ENCODE measurements at places on chromosomes 1 and 21.

- no peak for DNase-seq
These were observed 771 bp upstream of the NTNG1 start for GRCh38 chr1:107139833-107140702.

DNA sequence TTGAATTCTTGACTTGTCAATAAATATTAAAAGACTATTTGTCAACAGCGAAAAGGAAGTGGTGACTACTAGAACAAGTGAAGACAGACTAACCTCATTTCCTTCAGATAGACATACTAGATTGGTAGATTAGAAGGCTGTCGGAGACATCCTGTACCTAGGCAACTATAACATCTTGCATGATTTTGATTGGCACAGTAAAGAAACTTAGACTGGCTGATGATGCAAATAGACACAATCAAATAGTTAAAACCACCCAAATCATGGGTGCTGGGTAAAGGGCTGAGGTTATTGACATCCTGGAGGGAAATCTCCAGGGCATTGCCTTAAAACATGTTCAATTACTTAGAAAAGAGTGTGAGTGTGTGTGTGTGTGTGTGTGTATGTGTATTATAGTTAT lies 85.9 kb upstream of the EDEM3 start:
- DNase-seq: no peak

DNA sequence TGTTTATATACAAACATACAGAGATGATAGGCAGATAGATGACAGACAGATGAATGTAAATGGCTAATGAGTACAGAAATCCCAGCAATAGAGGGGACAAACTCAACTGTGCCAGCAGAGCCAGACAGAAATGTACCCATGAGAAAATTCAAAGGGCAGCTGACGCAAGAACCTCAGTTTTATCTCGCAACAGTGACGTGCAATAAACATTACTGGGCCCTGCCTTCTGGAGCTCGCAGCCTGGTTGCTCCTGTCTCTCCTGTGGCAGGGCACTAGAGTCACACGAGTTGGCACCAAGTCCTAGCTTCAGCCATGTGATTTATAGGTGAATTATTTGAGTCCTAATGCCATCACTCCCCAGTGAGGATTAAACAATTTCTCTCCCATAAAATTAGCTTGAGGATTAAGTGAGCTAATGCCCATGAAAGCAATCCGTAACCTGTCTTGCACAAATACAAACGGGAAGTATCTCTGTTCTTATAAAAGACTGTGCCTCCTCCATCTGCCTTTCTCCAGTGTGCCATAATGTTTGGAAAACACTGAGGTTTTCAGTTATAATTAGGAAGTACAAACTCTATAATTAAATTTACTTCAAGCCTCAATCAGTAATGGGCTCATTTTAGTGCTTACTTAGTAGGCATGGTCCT lies 50.7 kb downstream of the VAV3 start:
- DNase-seq: no peak

- DNase-seq: no peak
These were observed 301.1 kb downstream of the DPYD start for GRCh38 chr1:97619706-97620105.

- DNase-seq: no peak
These were observed 70.8 kb downstream of the UBE2T start for GRCh38 chr1:202270871-202271326.

DNA sequence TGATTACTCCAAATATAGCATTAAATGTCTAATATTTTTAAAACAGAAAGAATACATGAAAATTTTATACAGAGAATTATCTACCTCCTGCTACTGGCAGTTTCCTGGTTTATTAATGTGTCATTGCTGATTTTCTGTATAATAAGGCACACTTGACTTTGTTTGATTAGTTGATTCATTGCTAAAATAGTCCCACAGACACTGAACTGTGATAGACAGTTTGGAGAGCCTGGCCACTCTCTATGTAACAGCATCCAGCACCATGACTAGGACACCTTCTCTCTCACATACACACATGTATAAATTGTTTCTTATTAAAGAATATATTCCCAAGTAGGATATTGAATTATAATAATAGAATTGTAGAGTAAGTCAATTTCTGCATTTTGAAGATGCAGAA lies 368.5 kb upstream of the SNX7 start:
- DNase-seq: no peak

- DNase-seq: no peak
These were observed 69.6 kb downstream of the GBP6 start for GRCh38 chr1:89433421-89433820.

- no peak for DNase-seq
These were observed 74.1 kb downstream of the CRB1 start for GRCh38 chr1:197342044-197342565.

DNA sequence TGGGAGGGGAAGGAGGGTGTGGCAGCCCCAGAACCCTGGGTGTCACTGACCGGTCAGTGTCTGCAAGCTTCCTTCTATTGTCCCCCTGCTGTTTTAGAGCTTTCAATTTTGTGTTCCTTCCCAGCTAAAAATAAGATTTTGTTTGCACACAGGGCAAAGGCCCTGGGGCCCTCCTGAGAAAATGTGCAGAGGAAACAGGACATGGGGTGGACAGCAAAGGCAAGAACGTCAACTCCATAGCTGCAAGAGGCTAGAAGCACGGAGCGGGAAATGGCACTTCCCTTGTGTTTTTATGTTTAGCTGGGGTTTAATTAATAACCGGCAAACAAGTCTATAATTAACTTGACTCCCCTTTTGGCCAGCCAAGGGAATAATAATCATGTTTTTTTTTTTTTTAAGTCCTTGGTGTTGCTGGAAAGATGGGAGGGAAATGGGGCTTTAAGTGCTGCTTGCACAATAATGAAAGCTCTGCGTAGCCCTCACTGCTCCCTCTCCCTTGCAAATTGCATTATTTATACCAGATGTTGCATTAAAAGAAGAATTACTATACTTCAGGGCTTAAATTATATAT lies 261.4 kb upstream of the USP24 start:
- DNase-seq: no peak

DNA sequence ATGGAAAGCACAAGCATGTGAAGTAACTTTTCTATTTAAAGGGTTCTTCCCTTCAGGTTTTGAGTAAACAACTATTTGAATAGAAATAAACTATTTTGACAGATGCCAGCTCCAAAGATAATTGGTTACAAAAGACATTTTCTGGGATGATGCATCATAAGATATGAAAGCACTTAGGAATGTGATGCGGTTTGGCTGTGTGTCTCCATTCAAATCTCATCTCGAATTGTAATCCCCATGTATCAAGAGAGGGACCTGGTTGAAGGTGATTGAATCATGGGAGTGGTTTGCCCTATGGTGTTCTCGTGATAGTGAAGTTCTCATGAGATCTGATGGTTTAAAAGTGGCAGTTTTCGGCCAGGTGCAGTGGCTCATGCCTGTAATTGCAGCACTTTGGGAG lies 6.4 kb downstream of the DISP1 start:
- DNase-seq: no peak

DNA sequence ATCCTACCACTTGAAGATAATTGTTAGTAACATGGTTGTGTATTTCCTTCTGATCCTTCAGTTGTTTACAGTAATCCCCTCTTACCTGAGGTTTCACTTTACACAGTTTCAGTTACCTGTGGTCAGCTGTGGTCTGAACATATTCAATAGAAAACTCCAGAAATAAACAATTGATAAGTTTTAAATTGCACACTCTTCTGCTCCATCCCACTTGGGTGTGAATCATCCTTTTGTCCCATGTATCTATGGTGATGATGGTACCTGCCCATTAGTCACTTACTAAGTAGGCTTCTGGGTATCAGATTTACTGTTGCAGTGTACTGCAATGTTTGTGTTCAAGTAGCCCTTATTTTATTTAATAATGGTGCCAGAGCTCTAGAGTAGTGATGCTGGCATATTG lies 62.5 kb downstream of the OSBPL9 start:
- DNase-seq: no peak

GRCh38 chr1:155052439-155053395 lies 1.6 kb downstream of the ADAM15 start:
- DNase-seq: no peak

DNA sequence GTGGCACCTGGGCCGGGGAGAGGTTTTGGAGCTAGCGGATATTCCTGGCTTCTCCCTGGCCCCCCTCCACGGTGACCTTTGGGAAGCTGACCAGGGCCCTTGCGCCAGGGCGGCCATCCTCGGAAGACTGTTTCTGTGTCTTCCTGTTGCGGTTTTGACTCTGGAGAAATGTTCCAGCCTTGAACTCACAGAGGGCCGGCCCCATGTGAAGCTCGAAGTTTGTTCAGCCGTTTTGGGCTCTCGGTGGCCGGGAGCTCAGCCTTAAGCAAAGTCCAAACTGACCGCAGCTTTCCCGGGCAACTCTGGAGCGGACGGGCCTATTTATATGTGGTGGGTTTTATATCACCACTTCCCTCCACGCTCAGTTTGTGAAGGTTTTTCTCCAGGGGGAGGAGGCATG lies 17.0 kb upstream of the WNT4 start:
- no peak for DNase-seq

DNA sequence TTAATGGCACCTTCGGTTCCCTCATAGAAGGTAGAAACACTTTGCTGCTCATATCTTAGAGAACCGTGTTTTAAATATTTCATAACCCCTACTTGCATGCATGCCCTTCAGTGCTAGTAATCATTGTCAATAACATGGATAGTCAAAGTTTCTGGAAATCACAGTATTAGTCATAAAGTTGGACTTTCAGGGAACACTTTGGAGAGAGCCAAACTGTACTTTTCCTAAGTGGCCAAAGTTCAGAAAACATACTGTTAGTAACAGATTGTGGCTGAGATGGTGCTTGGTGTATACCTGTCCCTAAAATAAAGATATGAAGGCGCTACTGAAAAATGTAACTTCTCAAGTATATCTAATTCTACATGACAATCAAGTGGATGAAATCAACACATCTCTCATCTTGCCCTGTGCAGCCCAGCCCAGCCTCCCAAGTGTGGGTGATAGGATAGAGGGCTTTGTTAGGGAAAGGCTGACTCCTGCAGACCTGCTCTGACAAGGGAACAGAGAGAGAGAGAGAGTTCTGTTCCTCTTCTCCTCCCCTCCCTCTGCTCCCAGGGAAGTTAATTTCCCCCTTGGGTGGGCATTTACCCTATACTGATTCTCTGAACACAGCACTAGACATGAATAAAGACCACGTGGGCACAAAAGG lies 14.4 kb downstream of the MYOC start:
- no peak for DNase-seq

DNA sequence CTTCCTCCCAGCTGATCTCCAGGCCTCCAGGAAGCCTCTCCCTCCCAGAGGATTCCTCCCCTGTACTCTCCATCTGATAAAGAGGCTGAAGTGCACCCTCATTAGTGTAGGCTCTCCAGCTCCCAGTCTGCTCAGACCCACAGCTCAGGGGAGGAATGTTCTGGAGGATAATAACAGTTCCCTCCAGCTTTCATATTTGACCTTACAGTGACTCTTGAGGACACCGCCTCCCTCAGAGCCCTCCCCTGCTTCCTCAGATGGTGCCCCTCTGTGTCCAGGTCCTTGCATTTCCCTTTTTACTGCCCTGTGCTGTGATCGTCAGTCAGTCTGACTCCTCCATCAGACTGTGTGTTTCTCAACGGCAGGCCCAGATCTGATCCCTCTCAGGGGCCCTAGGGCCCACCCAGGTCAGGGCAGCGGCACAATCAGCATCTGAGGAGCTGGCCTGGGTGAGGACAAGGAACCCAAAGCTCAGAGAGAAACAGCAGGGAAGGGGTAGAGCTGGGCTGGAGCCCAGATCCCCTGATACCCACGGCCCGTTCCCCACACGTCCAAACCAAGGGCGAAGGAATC lies 1.1 kb upstream of the SHISAL2A start:
- DNase-seq: no peak

DNA sequence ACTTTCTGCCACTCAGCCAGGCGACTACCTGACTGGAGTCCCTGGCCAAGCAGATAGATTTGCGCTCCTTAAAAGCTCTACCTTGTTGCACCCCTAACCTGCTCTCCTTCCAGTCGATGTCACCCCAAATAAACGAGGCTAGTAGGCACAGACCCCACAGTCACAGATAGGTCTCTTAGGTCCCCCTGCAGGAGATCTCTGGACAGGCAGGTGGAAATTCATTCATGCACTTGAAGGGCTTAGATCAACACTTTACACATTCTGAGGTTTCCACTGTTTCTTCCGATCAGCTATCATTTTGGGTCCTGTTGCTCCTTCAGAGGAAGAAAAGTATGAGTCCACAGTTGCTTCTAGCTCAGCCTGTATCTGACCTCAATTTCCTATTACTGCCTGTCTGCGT lies 272.6 kb upstream of the FMN2 start:
- no peak for DNase-seq

DNA sequence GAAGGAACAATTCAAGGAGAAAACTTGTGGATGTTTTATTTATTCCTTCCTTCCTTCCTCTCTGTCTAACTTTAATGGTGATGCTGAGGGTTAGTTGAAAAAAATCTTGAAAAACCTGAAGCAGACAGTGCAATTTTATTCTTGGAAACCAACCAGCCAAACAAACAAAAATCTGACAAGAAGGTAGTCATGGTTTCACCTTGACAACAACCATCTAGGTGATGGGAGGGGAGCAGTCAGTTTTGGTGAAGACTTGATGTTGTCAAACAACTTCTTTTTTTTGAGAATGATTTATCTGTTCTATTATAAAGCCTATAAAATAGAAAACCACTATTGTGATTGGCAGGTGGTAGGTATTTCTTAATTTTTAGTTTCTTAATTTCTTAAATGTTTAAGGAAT lies 92.4 kb upstream of the GPR88 start:
- no peak for DNase-seq

DNA sequence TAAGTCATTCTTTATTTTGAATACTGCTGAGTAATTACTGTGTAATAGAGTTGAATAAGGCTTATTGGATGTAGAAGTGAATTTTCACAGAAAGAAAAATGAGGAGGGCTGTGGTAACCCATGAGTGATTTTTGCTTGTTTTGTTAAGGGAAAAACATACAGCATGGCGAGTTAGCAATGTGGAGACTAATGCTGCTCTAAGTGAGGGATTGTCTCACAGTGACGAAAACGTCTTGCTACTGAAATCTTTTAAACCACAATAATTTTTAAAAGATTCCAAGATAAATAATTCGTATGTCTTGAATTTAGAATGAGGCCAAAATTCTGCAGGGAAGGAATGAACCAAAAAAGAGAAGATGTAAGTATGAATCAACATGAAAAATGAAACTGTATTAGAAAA lies 16.2 kb upstream of the PLA2G4A start:
- no peak for DNase-seq

Measured in activated naive CD4-positive, alpha-beta T cell (primary cell).